A549 treated with ZK216348 at 1 μM for 4 hours (cell line): ENCODE measurements at places on chromosomes 3 and 15. TPM values are rescaled to one million over a fixed set of nuclear protein-coding genes. Genes with fewer than 3 reads are reported as not detected.

Gene HYPK
- 4.1 to 10.5 TPM (median 5.7 TPM) in 5 replicates for total RNA-seq

Gene GOLGA8J
- not detected in 5 replicates for total RNA-seq

Gene PLA2G4F
- not detected in 5 replicates for total RNA-seq

Gene TRH
- total RNA-seq = not detected in 5 replicates

Gene HTR3C
- not detected in 5 replicates for total RNA-seq

Gene MYEF2
- 14.3 to 21.2 TPM (median 18.6 TPM) in 5 replicates for total RNA-seq

Gene ZMAT3
- total RNA-seq = 3.3 to 10.0 TPM (median 5.9 TPM) in 5 replicates

Gene TMEM108
- total RNA-seq = not detected in 5 replicates

Gene PAK6
- total RNA-seq = 0.09 to 0.38 TPM (median 0.29 TPM) in 5 replicates

Gene STIMATE
- total RNA-seq = 5.5 to 10.8 TPM (median 8.0 TPM) in 5 replicates
